Activated CD4-positive, alpha-beta T cell treated with anti-CD3 and anti-CD28 coated beads for 1 hour (primary cell): ENCODE measurements at places on chromosomes 2 and 18.

DNA sequence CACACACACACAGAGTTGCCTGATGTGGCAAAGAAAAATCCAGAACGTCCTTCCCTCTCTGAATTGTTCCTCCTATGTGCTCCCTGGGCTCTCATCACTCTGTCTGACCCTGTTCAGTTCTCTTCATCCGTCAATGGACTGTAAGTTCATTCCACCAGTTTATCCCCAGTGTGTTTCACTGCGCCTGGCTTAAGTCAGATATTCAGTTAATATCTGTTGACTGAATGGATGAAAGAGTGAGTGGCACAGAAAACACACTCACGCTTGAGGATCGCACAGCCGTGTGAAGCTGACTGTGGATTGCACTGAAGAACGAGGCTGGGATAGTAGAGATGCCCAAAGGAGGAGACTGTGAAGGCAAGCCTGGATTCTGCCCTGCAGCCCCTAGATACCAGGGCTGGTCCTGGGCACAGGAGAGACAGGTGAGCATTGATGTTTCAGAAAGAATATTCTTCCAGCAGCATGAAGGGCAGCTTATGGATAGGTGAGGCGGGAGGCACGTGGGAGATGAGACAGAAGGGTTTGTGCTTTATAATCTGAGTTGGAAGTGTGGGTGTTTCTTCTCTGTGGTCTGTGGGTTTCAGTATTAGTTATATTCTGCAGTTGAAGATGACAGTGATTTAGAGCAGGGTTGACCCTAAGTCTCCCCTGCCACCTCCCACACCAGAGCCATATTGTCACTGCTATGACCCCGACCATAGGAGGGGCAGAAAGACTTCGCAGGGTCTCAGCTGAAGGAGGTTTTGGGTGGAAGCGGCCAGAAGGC lies 129.9 kb downstream of the SOCS6 start:
- DNase-seq: no peak

DNA sequence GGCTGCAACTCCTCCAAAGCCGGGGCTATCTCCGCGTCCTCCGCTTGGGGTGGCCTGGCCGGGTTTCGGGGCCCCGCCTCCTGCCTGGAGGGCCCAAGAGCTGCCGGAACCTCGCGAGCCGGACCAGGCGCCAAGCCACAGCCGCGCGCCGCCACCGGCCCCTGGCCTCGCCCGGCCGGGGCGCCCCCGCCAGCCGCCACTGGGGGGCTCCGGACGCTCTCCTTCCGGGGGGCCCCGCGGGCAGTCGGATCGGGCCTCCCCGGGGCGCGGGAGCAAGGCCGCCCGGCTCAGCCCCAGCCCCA lies 17.4 kb upstream of the HAAO start:
- DNase-seq: no peak

- no peak for DNase-seq
Measured at GRCh38 chr2:226398580-226398979, 401.0 kb downstream of the IRS1 start.

- no peak for DNase-seq
Measured at GRCh38 chr18:50656841-50657470, 97.1 kb downstream of the MAPK4 start.

DNA sequence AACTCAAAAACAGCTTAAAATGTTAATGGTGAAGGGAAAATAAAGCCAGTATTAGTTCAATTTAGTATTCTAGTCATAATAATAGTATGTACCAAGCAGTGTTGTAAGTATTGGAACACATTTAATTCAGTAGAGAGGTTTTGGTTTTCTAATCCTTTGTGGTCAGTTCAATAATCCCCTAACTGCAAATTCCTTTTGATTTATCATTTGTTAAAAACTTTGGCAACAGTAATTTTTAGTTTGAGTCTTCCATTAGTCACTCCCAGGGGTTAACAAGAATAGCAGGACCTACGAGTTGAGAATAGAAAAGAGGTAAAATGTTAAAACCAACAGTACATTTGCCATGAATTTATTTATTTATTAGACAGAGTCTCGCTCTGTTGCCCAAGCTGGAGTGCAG lies 10.7 kb downstream of the MRPL44 start:
- DNase-seq: no peak

DNA sequence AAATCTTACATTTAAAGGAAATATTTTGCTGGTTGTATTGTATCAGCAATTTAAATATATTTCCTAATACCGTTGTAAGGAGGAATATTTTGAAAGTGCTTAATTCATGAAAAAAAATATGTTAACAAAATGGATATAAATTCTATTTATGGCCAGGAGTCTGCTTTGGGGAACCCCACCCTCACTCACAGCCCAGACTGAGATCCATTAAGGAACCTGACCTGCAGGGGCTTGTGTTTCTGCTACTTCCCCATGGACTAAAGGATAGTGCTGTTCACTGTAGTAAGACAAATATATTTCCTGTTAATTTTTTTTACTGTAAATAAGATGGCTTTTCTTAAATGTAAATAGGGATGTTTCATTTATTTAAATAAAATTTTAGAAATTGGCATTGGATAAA lies 221.9 kb upstream of the COL3A1 start:
- DNase-seq: no peak

- DNase-seq: no peak
Measured at GRCh38 chr18:49026501-49027373, 76.0 kb upstream of the SMAD7 start.

- DNase-seq: no peak
Measured at GRCh38 chr2:213455316-213456008, 171.2 kb downstream of the SPAG16 start.

DNA sequence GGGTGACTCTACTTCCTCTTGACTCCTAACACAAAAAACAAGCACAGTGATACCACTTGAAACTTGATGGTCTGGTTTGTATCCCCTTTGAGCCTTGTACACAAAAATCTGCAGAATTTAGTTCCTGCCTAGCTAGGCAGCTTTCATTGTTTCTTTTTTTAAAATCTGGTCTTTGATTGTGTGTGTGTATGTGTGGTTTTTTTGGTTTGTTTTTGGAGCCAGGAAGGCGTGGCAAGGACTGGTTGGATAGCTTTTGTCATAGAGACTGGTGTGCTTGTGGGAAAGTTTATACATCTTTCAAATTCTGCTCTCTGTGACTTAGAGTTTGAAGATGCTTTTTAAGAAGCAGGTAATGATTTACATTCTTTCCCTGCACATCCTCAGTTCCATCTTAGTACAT lies 127.4 kb downstream of the TANC1 start:
- DNase-seq: no peak
